Iris pigment epithelial cell (primary cell): ENCODE measurements at places on chromosomes 5 and 9.

GRCh38 chr5:169273451-169273850 lies 27.5 kb downstream of the SLIT3 start:
- no peak for DNase-seq

GRCh38 chr9:87119328-87119881 lies 172.1 kb upstream of the GAS1 start:
- peak; percentile 88 for DNase-seq

DNA sequence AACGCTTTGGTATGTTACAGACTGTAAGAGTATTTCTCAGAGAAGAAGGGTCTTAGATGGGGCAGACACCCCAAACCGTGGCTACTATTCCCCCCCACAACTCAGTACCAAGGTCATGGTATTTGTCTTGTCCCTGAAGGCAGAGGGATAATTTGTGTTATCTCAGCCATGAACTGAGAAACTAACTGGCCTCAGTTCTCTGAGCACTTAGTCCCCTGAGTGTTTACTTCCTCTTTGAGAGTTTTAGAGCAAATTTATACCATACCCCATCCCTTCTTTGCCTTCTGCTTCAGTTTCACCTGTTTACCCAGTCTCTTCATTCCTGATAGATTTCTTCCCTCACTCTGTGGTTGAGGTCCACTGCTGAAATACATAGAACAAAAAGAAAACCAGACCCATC lies 183.9 kb downstream of the LRRC70 start:
- DNase-seq = no peak

GRCh38 chr5:157479612-157480510 lies 19.8 kb downstream of the NIPAL4 start:
- no peak for DNase-seq

GRCh38 chr9:34983209-34983608 lies 6.3 kb upstream of the DNAJB5 start:
- DNase-seq = no peak

DNA sequence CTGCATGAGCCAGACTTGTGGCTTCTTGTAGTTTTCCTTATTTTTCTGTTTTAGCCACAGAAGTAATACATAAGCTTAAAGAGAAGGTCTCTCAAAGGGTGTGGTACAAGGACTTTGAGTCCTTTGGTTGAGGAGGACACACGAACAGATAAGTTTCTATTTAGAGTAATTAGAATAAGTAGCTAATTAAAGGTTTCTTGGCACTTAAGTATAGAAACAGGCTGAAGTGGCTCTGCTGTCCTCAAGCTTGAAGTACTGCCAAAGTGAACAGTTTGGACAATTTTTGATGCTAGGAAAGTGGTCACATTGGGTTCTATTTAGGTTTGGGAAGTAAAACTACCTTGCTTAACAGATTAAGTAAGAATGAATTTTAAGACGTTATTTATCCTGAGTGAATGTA lies 278.3 kb upstream of the MPDZ start:
- DNase-seq = no peak

GRCh38 chr5:173327948-173328843 lies at the start of gene STC2:
STC2 (minus strand) TSS chr5:173328414; CDS start chr5:173328193, 221 bp downstream.
- DNase-seq = peak; percentile 80

DNA sequence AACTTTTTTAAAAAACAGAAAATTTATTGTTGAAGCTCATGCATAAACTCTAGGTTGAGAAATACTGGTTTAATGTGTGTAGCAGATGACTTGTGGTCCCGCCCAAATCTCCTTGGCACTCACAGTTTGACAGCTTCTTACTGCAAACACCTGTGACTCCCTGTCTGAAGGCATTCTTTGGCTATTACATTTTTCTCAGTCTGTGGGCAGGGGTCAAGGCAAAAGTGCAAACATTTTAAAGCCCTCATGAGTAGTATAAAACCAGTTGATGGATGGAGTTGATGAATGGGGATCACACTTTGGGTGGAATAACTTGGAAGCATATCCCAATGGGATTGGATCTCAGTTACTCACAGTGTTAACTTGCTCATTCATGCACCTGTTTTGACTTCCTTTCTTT lies 1007.0 kb upstream of the NUDT12 start:
- no peak for DNase-seq

- DNase-seq = no peak
Measured at GRCh38 chr5:97095318-97095732, 47.1 kb downstream of the LIX1 start.

GRCh38 chr9:81268048-81268447 lies 421.3 kb downstream of the TLE1 start:
- DNase-seq = peak; percentile 84

- DNase-seq = no peak
Measured at GRCh38 chr5:112743631-112744030, 5.9 kb downstream of the APC start.

GRCh38 chr9:95726756-95727155 lies 148.7 kb upstream of the ERCC6L2 start:
- peak; percentile 48 for DNase-seq
